Erythroblast (primary cell): ENCODE measurements at places on chromosomes 13 and 19.

DNA sequence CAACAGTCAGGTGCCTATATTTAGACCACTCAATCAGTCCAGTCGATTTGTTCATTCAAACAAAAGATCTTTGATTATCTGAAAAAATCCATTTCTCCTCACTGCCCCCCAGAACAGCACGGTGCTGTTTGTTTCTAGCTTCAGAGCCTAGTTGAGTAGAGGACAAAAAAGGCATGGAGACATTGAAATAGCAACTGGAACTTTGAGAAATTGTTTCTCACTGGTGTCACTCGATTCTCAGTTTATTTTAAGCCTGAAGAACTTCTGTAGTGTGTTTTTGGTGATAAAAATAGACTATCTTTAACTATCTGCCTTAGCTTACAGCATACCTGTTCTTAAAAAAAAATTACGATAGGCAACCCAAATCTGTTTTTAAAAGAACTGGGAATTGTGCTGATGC, 67.1 kb downstream of the ARHGAP35 start:
- DNase-seq = no peak

GRCh38 chr19:5177745-5178450, 162.7 kb downstream of the PTPRS start:
- no peak for DNase-seq

DNA sequence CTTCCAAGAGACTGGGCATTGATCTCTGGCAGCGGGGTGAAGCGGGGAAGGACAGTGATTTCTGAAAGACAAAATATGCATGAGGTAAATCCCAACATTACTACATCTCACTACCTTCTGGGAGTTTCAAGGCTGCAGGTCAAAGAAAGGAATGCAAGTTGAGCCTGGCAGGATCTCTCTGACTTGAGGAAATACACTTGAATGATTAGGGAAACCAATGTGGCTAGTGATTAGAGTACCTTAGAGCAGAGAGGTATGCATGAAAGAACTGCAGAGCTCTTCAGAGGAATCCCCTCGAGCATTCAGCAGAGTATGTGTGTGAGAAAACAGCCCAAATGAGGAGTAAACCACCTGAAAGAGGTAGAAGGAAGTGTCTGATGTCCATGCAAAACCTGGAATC, 2874.1 kb upstream of the PCDH20 start:
- no peak for DNase-seq

DNA sequence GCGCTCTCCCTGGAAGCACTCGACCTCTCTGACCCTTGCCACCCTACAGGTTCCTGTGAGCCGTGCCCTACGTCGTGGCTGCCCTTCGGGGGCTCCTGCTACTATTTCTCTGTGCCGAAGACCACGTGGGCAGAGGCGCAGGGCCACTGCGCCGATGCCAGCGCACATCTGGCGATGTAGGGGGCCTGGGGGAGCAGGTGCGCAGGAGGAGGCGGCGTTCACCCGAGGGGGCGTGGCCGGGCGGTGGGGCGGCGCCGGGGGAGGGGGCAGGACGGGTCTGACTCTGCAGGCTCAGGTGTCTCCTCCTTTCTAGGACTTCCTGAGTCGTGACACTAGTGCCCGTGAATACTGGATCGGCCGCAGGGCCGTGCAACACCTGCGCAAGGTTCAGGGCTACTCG, 26.4 kb downstream of the CLEC4M start:
- DNase-seq = no peak

- no peak for DNase-seq
These were observed 790 bp downstream of the TPM4 start for GRCh38 chr19:16076958-16077611.

DNA sequence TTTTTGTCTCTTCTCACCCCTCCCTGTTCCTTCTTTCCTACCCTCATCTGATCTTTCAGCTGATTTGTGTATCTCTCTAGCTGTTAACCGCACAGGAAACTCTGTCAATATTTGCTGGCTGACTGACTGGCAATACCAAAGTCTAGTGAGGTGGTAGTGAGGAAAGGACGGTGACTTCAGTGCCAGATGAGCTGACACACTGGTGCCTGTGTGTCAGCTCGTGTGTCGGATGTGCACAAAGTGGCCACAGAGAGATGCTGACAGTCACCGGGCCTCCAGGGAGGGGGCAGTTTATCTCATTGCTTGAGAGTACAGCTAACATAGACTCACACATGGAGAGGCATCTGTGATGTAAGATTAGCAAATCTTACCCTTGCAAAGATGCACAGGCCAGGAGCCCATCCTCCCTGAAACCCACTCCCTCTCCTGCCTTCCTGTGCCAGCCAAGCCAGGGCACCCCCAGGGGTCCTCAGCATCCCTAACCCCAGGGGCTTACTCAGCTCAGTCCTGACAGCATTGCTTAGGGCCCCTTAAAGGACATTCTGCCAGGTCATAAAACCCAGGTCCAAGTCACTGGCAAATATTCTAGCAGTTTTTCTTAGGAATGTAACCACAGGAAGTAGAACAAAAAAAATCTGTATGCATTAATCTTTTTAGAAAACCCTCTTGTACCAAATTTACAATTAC, 80.2 kb downstream of the SHISA2 start:
- no peak for DNase-seq

- no peak for DNase-seq
These were observed 595.5 kb upstream of the KLHL1 start for GRCh38 chr13:70703755-70704154.

DNA sequence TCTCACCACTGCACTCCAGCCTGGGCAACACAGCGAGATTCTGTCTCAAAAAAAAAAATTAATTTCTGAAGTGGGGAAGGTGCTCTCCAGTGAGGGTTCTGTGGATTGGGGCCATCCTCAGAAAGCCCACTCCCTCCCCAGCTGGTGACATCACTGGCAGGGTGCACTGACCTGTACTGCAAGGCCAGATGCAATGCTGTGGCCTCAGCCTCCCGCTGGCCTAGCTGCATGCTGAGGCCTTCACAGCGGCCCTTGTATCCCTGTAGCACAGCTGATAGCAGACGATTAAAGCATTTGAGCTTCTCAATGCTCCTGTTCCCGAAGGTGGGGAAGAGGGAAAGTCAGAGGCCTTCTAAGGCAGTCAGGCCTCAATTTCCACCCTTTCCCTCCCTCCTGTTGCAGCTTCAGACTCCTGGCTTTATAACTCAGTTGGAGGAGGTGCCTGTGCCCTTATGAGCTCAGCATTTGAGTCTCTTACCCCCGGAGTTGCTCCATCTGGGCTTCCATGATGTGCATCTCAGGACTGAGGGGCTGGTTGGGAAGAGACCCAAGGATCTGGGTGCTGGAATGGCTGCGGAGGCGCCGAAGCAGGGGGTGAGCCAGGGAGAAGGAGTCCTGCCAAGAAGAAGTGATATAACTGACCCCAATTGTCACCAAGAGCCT, 5.3 kb downstream of the USHBP1 start:
- no peak for DNase-seq

DNA sequence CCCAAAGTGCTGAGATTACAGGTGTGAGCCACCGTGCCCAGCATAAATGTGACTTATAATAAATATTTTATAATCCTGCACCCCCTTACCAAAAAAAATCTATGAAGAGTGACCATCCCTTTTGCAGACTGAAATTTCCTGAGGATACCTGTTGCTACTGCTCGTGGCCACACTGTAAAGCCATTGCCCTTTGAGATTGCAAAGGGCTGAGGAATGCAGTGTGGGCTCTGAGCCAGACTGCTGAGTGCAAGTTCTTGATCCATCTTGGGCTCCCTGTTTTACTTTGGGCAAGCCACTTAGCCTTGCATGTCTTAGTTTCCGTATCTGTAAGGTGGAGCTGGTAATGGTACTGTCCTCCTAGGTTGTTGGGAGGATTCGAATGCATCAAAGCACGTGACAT, 23.4 kb downstream of the SIPA1L3 start:
- no peak for DNase-seq

GRCh38 chr19:38734426-38735256, 9.6 kb downstream of the CAPN12 start:
- DNase-seq = no peak

- DNase-seq = no peak
These were observed 153.6 kb downstream of the KATNAL1 start for GRCh38 chr13:30153545-30154426.

DNA sequence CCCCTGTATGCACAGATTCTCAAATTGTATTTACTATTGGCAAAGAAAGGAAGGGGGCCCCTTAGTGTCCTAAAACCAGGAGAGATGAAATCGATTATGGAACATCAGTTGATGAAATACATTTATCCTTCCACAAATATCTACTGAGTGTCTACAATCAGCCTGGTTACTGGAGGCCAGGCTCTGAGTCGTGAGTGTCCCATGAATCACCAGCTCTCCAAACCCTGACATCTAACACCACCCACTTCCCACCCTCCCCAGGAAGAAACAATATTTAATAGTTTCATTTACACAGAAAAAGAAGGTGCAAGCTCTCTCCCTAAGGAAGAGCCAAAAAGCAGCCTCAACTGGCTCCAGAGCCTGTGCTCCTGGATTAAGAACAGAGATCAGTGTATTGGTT, 25.2 kb downstream of the KCTD15 start:
- no peak for DNase-seq

- DNase-seq = peak; percentile 23
These were observed 1.0 kb upstream of the ETHE1 start for GRCh38 chr19:43527860-43528622.

GRCh38 chr19:48648134-48648533, 2.1 kb upstream of the CA11 start:
- DNase-seq = no peak

- peak; percentile 88 for DNase-seq
These were observed at the start of gene ZNF14 for GRCh38 chr19:19732579-19733501. Gene ZNF14 (minus strand): TSS chr19:19733112. CDS start chr19:19732958, 154 bp downstream.

- DNase-seq = no peak
These were observed 137.4 kb downstream of the SPRY2 start for GRCh38 chr13:80203496-80203895.

DNA sequence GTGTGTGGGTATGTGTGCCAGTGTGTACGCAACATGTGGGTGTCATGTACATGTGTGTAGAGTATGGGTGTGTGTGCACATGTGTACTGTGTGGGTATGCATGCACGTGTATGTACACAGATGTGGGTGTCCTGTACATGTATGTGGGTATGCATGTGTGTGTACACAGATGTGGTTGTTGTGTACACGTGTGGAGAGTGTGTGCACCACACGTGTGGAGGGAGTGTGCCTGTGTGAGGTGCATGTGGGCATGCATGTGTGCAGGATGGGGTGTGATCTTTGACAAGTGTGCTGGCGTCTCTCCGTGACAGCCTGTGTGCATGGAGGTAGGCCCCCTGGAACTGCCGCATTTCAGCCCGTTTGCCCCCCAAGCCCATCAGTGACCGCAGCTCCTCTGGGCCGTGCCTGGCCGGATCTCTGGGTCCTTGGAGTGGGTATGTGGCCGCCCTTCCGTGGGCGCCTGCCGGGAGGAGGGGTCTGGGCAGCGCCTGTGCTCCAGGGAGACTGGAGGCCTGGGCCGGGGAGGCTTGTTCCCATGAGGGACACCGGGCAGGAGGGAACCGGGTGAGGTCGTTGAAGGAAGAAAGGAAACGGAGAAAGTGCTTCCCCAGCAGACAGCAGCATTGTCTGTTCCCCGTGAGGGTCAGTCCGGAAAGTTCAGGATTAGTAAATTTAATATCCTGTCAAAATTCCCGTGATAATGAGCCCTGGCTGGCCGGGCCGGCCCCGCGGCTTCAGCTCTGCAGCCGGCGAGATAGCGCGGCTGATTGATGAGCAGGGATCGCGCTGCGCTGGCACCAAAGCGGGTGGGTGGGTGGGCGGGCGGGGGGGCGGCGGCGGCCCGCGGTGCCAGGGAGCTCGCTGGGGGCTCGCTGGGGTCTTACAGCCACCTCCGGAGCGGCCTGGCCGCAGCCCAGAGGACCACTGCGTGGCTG, 91.1 kb upstream of the SOX1 start:
- no peak for DNase-seq

DNA sequence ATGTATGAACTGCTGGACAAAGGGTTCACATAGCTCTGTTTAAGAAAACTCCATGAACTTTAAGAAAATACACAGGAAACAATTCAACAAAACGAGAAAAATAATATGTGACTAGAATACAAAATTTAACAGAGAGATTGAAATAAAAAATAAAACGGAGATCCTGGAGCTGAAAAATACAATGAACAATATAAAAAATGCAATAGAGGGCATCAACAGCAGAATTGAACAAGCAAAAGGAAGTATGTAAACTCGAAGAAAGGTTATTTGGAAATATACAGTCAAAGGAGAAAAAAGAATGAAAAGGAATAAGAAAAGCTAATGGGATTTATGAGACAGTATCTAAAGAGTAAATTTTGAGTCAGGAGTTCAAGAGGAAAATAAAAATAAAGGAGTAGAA, 163.0 kb upstream of the DACH1 start:
- DNase-seq = no peak

GRCh38 chr19:44746946-44747738, 1.4 kb upstream of the BCL3 start:
- peak; percentile 69 for DNase-seq

- DNase-seq = no peak
These were observed 72.5 kb upstream of the MRI1 start for GRCh38 chr19:13691569-13692435.

GRCh38 chr19:34380639-34381241, 15.7 kb downstream of the GPI start:
- DNase-seq = no peak

- DNase-seq = peak; percentile 16
These were observed 8.1 kb upstream of the ERICH6B start for GRCh38 chr13:45623516-45624090.

DNA sequence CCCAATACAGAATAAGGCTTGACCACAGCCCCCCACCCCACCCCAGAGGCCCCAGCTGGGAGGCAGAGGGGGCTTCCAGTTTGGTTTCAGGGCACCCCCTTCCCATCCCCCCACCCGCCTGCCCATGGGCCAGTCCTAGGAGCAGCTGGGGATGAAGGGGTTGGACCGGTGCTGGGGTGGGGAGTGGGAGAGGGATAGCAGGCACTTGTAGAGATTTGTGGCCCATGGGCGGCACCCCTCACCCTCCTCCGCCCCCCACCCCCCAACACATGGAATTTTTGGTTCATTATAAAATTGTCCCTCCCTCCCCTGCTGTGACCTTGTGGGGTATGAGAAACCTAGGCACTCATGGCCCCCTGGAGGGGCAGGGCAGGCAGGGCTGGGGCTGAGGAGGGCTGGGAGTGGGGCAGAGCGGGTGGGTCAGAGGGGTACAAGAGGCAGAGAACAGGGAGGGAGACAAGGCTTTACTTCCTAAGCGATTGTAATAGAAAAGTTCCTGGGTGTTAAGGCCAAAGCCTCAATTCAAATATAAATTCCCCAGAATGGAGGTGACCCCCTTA, 5.3 kb upstream of the GSK3A start:
- no peak for DNase-seq

DNA sequence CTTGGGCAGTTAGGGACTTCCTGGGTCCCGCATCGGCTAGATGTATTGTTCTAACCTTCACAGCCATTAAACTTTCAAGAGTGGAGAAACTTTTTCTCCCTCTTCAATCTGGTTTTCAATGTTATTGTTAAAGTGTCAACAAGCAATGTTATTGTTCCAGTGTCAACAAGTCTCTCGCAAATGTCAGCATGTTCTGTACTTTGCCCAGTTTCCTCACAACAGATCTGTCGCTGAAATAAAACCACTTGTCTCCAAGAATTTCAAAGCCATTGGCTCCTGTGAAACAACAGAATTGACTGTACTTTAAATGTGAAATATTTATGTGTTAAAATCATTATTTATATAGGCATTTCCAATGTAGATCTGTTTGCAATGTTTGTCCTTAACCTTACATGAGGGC, 138.0 kb downstream of the ITGBL1 start:
- DNase-seq = no peak
